ENCODE measurements at places on chromosomes 3 and 15.
A peak's percentile ranks its signal among the peaks of the same experiment; 100 is the strongest.

GRCh38 chr15:71079208-71080044 is 35.8 kb upstream of the THSD4 start:
- DNase-seq, result peak; percentile 95

DNA sequence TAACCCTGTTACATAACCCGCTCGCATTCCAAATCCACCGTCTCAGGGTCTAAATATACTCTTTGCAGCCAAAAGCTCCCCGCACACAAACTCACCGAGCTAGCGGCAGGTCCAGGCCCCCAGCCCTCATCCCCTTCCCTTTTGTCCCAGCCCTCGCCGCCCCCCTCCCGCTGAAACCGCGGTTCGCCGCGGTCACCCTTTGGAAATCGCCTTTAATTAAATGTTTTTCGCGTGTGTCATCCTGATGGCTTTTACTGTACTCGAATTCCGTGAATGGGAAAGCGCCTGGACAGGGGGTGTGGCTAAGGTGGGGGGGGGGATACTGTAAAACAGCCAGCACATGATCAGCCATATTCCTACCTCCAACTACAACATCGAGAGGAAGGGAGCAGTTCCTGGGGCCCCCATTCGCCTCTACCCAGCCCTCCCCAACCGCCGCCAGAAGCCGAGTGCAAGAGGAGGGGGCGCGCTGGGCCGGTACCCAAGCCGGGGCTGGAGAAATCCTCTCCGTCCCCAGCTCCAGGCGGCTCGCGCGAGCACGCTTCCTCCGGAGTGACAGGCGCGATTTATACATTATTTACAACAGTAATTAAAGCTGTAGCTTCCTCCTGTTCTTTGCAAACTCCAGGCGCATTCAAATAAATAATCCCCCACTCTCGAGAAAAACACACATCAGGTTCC is 1.7 kb downstream of the RORA start:
- peak; percentile 65 for DNase-seq

- DNase-seq, result peak; percentile 47
Observed at GRCh38 chr15:90266061-90266431, 574 bp downstream of the NGRN start.

DNA sequence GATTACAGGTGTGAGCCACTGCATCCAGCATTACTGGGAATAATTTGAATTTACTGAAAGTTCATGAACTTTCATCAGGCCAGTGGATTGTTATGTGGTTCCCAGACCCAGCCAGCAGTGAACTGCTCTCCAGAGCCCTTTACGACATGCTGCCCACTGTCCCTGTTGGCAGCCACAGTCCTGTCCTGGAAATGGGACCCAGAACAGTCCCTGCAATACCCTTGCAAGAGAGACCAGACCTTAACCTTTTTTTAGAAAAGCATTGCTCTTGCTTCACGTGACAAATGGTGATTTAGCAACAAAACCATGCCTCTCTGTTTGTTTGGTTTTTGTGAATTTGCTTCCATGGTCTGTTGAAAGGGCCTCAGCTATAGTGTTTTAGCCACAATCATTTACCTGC is 367.3 kb upstream of the C2CD4B start:
- DNase-seq, result no peak

- DNase-seq, result no peak
Observed at GRCh38 chr15:69532066-69532465, 79.4 kb downstream of the RPLP1 start.

Measured in RPMI7951 (cell line).